ENCODE measurements at places on chromosomes 6 and 20.

GRCh38 chr6:116366740-116367275, 3.9 kb upstream of the DSE start:
- no peak for DNase-seq

DNA sequence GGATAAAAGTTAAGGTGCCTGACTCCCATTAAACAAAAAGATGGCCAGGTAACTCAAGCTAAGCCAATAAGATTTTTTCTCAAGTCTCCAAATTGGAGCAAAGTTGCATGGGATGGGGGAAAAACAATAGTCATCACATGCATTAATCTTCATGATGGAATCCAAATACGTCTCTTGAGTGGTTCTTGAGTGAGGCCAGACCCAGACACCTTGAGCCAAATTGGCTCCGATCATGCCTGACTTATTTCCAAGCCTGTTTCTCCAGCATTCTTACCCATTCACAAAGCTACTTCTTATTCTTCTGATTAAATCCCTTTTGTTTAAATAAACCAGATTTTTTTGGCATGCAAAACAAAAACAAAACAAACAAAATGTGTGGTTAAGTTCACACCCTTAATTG, 420.3 kb upstream of the NRSN1 start:
- DNase-seq, result no peak

GRCh38 chr6:142846883-142847287, 98.1 kb downstream of the HIVEP2 start:
- DNase-seq, result no peak

GRCh38 chr6:44061375-44062104, 65.7 kb downstream of the MRPL14 start:
- DNase-seq, result no peak

DNA sequence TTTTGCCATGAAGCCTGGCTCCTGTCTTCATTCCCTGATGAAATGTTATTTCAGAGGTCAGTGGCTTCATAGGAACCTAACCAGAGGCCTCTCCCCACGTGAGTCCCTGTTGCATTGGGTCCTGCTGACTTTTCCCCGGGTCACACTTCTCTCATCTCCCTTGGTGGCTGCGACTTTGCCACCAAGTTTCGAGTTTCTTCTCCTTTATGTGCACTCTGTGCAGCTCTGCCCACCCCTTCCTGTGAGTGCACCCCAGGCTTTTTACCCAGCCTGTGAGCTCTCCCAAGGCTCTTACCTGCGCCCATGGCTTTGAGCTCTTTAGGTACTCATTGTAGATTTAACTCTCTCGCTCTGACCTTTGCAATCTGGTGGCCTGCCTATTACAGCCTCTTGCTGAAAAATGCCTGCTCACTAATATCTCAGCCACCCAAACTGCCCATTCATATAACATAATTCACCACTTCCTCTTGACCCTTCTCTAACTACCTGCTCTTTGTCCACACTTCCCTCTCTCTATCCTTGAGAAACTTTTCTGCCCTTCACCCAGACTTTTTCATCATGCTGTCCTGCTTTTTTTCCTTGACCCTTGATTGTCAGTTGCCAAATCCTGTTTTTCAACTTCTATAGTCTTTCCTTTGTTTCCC, 105.9 kb downstream of the SASH1 start:
- no peak for DNase-seq

- no peak for DNase-seq
Measured at GRCh38 chr6:45987856-45988255, 27.8 kb downstream of the CLIC5 start.

DNA sequence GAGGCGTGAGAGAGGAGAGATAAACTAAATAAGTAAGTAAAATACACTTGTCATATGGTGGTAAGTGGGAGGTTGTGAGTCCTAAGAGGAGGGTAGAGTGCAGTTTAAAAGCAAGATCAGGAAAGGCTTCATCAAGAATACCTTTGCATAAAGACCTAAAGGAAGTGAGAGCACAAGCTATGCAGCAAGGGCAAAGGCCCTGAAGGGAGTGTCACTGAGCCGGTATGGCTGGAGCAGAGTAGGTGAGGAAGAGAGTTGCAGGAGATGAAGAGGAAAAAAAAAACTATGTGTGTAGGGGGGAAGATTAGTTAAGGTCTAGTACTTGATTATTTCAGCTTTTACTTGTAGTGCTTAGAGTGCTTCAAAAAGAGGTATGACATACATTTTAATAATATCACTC, 11.0 kb downstream of the DNAAF9 start:
- no peak for DNase-seq

DNA sequence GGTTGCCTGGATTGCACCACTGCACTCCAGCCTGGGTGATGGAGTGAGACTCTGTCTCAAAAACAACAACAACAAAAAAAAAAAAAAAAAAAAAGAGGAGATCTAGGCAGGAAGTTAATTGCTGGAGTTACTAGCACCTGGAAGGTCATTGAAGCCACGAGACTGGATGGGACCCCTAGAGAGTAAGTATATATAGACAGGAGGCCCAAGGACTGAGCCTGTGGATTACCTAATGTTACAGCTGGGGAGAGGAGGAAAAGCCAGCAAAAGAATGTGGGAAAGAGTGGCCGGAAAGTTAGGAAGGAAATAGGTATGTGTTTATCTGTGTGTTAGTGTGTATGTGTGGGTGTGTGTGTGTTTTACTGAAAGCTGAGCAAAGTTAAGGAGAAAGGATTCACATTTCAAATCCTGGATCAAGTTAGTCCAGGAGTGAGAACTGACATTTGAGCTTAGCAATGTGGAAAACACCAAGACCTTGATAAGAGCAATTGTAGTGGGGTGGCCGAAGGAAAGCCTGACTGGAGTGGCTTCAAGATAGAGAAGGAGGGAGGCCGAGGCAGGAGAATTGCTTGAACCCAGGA, 38.4 kb downstream of the ANKRD6 start:
- DNase-seq, result no peak

DNA sequence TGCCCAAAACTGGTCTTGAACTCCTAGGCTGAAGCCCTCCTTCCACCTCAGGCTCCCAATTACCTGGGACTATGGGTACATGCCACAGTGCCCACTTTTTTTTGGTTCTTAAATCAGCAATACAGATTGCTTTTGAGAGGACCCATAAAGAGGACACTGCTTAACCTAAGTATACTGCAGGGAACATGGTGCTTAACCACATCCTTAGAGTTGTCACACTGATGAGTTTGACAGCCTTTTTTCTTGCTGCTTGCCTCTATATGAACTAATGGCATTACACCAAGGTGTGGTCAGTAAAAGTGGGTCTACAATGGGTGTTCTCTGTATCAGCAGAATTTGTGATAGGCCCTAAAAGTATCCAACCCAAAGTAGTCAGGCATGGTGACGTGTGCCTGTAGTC, 7.2 kb upstream of the SLC35D3 start:
- DNase-seq, result no peak

DNA sequence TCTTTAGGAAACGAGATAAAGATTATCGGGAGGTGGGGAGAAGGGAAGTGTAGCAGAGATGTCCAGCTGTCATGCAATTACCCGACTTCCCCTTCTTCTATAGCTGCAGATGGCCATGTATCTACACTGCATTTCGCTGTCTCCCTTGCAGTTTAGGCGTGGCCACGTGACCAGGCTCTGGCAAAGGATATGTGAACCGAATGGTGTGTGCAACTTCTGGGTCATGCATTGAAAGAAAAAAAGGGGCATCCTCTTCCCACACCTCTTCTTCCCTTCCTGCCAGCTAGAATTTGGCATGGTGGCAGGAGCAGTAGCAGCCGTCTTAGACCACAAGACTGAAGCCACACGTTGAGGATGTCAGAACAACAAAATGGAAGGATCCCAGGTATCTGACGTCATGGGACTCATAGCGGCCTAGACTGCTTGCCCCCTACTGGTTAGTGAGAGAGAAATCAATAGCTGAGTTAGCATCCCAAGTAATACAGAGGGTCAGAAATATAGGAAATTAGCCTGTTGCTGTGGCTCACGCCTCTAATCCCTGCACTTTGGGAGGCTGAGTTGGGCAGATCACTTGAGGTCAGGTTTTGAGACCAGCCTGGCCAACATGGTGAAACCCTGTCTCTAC, 32.8 kb downstream of the TCF15 start:
- no peak for DNase-seq

GRCh38 chr20:31716818-31717477, 5.7 kb downstream of the BCL2L1 start:
- DNase-seq, result no peak
